ENCODE measurements at places on chromosomes 7 and 10. TPM values are rescaled to one million over a fixed set of nuclear protein-coding genes. Genes with fewer than 3 reads are reported as not detected.

GOLGA7B gene
- total RNA-seq, result 3.5 TPM

AGMO gene
- 1.4 TPM for total RNA-seq

IFIT3 gene
- 11.2 TPM for total RNA-seq

SH2D4B gene
- total RNA-seq, result 0.20 TPM

ARHGEF5 gene
- total RNA-seq, result 14.3 TPM

SPACDR gene
- 0.49 TPM for total RNA-seq

TLX1 gene
- not detected for total RNA-seq

ALOX5 gene
- 9.4 TPM for total RNA-seq

AKR1B1 gene
- 25.1 TPM for total RNA-seq

DDX50 gene
- total RNA-seq, result 41.7 TPM

ZNF775 gene
- total RNA-seq, result 3.0 TPM

RBP3 gene
- total RNA-seq, result not detected

VSTM4 gene
- 40.5 TPM for total RNA-seq

TCAF2 gene
- 1.2 TPM for total RNA-seq

EEPD1 gene
- total RNA-seq, result 12.2 TPM

GHRHR gene
- total RNA-seq, result not detected

PPP1R9A gene
- total RNA-seq, result 15.0 TPM

HKDC1 gene
- total RNA-seq, result 0.10 TPM

Measured in skin of body (tissue), 3 donors.